ENCODE measurements at places on chromosomes 3 and 15.

GRCh38 chr15:36867436-36867835, 232.9 kb downstream of the MEIS2 start:
- no peak for DNase-seq

DNA sequence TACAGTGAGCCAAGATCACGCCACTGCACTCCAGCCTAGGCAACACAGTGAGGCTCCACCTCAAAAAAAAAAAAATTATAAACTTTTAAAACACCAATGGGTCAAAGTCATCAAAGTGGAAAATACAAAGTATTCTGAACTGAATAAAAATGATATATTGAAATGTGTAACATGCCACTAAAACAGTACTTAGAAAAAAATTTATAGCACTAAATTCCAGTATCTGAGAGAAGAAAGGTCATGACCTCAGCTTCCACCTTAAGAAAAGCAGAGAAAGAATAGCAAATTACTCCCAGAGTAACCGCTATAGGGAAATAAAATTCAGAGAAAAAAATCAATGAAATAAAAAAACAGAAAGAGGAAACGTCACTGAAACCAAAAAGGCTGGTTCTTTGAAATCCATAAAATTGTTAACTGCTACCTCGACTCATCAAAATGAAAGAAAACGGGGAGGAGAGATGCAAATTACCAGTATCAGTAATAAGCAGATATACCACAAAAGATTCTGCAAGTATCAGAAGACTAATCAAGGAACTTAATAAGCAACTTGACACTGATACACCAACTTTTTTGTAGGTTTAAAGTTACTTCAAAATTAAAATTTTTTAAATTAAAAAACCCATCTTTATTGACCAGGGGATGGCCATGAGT, 20.8 kb downstream of the ATP13A3 start:
- no peak for DNase-seq

DNA sequence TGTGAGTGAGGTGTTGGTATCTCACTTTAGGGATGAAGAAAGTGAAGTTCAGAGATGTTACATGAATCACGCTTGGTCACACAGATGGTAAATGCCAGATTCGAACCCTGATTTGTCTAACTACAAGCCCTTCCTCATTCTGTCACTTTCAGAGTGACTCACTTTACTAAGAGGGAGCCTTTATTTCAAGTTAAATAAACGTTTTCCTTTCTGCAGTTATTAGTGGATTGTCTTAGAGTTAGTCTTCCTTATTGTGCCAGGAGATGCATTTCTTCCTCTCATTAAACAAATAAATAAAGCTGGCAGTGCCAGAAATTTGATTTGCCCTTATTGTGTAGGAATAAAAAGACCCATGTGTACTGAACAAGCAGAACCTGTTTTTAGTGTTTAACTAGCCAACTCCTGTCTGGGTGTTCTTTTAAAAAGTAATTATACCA, 162.5 kb downstream of the AKAP13 start:
- peak; percentile 18 for DNase-seq

- no peak for DNase-seq
These were observed 181.4 kb downstream of the MAGI1 start for GRCh38 chr3:65857327-65857726.

GRCh38 chr3:104032283-104032682, 1334.4 kb upstream of the ALCAM start:
- no peak for DNase-seq

- DNase-seq = peak; percentile 80
These were observed 768 bp upstream of the SEMA5B start for GRCh38 chr3:123028233-123028828.

DNA sequence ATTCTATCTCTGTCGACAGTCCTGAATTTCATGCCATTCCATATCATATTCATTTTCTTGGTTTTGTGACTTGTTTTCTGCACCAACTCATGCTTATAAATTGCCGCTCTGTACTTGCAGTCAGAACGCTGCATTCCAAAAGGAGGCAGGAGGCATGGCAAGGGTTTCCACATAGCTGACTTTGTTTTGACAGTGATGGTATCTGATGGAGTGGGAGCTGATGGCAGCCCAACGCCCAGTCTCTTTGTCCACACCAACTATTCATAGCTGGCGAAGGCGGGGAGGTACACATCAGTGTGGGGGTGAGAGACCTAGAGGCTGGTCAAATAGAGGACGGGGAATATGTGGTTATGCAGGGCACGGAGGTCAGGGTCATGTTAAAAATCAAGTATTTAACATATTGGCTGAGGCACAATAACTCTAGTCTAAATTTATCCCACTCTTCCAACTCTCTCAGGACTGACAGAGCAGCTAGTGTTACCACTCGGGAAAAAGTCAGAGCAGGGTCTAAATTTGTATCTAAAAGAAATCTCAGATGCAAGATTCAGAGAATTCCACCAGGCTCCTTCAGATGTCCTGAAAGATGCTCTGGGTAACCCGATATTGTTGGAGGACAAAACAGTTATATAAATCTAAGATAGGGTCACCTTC, 67.8 kb upstream of the ATP13A3 start:
- no peak for DNase-seq

GRCh38 chr15:65954289-65954741, 85.0 kb downstream of the RAB11A start:
- no peak for DNase-seq

DNA sequence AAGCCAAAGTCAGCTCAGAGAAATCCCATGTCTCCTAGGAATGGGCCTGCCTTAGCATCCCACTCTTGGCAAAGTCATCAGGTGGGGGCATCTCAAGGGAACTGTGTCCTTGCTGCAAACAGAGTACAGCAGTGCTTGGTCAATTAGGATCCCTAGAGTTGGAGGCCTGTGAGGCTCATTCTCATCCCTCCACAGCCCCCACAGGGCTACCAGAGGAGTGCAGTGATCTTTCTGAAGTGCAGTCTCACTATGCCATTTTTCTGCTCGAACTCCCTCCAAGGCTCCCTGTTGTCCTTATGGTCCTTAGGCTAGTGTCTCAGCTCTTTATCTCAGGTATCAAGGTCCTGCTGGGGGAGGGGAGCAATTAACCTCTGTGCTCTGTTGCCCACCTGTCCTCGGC, 31.1 kb downstream of the TMEM40 start:
- DNase-seq = no peak

GRCh38 chr3:49879721-49880120, 10.0 kb upstream of the CAMKV start:
- no peak for DNase-seq

DNA sequence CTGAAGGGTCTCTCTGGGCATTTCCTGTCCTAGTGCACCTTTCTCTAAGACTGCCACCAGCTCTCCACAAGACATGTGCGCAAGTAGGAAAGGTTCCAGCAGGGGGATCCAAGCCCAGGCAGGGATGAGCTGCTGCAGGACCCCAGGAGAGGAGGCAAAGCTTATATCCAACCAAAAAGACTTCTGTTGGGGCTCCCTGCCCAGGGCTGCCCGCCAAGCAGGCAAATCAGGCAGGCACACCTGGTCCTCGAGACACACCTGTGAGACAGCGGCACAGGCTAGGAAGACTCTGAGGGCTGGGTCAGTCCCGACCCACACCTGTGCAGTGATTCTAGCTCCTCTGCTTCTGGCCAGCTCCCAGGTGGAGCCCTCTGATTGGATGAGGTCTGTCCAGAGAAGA, 80.6 kb downstream of the MYLK start:
- DNase-seq = no peak

DNA sequence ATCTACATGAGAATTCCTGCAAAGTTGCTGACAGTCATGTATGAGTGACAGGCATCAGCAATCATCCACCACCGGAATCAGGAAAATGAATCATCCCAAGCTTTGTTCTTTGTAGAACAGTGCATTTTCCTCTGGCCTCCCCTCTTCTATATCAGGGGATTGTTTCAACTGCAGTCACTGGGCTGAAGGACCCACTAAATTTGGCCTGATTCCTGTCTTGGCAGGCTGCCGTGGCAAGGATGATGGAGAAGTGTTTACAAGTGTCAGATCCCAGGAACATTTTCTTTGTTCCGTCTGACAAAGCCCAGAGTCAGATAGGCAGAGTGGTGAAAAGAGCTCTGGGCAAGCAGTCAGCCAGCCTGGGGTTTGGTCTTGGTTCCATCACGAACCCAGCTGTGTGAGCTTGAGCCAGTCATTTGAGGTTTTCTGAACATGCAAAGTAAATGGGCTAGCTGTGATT, 175.1 kb upstream of the TSC22D2 start:
- DNase-seq = no peak

DNA sequence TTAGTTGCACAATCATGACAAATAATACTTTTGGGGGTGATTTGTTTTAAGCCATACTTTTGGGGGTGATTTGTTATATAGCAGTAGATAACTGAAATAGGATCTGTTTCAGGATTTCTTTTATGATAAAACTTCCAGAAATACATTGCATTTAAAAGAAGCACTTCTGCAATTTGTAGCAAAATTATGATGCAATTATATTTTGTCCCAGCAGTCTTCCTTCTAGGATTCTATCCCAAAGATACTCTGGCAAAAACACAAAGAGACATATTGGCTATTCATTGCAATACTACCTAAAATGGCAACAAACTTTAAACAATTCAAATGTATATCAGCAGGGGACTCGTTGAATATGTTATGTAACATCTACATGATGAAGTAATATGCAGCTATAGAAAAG, 78.9 kb upstream of the ANKRD28 start:
- DNase-seq = no peak

DNA sequence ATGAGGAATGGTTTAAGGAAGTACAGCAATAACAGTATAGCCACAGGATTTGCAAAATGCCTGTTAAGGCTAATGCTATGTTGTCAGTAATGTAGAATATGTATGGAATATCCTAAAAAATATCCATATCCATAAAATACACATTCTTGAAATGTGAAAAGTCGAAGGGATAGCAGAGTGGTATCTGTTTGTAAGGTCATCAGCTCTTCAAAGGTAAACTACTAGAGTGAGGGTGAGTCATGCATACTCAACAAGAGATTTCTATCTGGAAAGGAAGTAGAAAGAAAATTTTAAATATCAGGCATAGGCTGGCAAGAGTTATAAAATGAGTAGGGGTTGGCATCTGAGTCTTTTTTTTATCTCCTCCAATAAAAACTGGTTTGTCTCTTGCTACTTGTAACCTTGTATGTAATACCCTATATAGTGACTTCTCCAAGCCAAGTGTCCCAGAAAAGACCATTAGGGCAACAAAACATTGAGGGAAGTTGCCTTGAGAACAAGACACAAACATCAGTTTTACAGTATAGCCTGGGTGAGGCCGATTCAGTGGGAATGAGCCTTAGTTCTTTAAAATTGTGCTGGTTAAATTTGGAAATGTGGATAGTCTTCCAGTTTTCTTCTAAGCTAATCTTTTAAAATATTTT, 103.1 kb downstream of the SPATA16 start:
- DNase-seq = no peak

DNA sequence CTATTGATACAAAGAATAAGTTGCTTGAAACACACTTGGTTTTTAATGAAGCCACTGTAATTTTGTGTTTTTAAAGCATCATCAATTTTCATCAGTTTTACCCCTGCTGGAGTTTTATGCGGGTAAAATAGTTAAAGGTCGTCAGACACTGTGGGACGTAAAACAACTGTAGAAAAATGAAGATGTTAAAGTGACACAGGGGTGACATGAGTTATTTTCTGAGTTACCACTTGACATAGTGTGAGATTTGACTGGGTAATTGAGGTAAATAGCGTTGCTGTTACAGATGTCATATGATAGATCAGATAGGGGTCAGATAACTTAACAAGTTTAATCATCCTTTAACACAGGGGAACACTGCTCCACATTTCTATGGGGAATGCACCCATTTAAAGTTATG, 297.6 kb downstream of the CHL1 start:
- no peak for DNase-seq

GRCh38 chr3:43034911-43035310, 55.8 kb downstream of the GASK1A start:
- DNase-seq = no peak

- peak; percentile 49 for DNase-seq
These were observed 23.7 kb upstream of the TICRR start for GRCh38 chr15:89551550-89551949.

DNA sequence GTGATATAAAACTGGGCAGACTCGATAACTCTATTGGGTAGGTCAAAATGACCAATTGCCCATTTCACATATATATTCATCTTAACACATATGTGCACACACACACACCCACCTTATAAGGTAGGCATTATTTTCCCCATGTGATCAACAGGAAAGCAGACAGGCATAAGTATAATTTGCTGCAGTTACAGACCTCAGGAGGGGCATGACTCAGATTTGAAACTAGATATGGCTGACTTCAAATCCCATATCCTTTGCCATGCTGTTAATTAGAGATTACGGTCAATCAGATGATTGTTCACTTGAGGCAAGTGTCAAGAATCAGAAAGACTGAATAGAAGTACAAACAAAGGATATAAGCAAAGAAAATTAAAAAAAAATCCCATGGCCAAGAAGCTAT, 910.6 kb downstream of the NTRK3 start:
- no peak for DNase-seq

DNA sequence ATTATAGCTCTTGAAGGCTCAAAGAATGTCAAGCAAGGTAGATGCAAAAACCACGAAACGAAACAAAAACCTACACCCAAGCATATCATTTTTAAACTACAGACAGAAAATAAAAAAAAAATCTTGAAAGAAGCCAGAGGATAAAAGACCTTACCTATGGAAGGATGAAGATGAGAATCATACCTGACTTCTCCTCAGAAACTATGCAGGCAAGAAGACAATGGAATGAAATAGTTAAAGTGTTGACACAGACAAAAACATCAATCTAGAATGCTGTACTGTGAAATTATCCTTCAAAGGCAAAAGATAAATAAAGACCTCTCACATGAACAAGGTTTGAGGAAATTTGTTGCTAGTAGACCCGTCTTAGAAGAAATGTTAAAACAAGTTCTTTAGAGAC, 372.0 kb downstream of the ZIC4 start:
- no peak for DNase-seq

DNA sequence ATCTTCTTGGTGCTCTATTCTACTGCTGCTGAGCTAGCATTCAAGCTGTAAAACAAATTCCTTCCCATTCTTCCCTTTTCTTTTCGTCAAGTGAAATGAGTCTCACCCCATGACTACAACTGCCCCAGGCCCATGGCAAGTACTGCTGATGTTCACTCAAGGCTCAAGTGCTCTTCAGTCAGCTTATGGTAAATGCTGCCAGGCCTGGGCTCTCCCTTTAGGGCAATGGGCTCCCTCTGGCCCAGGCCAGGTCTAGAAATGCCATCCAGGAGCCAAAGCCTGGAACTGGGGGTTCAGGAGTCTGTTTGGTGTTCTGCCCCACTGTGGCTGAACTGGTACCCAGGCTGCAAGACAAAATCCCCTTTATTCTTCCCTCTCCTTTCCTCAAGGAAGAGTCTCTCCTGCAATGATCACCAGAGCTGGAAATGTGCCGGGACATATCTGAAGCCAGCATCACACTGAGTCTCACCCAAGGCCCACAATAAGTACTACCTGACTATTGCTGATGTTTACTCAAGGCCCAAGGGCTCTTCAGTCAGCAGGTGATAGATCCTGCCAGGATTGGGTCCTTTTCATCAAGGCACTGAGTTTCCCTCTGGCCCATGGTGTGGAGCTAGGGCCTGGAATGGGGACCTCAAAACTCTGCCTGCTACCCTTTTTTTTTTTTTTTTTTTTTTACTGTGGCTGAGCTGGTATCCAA, 205.0 kb upstream of the STAC start:
- no peak for DNase-seq

GRCh38 chr3:129576514-129577352, 29.7 kb downstream of the PLXND1 start:
- peak; percentile 76 for DNase-seq

- DNase-seq = no peak
These were observed 469.6 kb downstream of the SI start for GRCh38 chr3:164608554-164609276.

GRCh38 chr3:133213937-133214336, 175.7 kb downstream of the TMEM108 start:
- DNase-seq = no peak

Data from GM20000 (cell line).